Activated CD4-positive, alpha-beta T cell treated with anti-CD3 and anti-CD28 coated beads for 4 hours (primary cell): ENCODE measurements at places on chromosomes 2 and 18.

DNA sequence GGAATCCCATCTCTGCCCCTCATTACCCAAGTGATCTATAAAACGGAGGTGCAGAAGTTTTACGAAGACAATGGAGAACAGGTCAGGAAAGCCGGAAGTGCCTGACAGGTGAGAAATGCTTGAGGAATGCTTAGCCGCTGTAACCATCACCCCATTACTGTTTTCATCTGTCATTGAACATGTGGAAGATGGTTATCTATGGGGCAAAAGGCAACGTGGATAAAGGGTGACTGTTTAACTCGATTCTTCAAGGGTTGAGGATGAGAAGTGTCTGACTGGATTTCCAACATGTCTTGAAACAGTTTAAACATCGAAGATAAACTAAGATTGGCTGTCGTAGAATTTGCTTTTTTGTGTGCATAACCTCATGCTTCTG is 17.3 kb downstream of the HK2 start:
- DNase-seq = no peak

DNA sequence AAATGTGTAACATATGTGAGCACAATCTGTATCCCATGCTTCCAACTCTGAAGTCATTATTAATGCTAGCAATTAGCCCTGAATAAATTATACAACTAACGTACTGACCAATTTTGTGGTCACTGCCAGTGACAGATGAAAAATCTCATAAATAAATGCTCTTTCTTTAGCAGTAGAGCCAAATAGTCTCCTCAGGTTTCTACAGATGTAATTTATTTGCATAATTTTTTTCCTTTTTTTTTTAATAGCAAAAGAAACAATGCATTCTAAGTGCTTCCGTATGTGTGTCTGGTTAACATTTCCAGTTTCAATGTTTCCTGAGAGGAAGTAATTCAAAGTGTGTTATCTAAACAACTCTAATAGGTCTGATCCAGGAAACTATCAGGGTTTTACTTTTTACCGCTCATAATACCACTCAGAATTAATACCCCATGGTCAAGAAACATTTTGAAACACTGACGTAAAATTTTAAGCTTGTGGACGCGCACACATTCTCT is 108.4 kb downstream of the MEP1B start:
- DNase-seq = no peak

- no peak for DNase-seq
Measured at GRCh38 chr2:107308835-107309234, 422.9 kb upstream of the ST6GAL2 start.

DNA sequence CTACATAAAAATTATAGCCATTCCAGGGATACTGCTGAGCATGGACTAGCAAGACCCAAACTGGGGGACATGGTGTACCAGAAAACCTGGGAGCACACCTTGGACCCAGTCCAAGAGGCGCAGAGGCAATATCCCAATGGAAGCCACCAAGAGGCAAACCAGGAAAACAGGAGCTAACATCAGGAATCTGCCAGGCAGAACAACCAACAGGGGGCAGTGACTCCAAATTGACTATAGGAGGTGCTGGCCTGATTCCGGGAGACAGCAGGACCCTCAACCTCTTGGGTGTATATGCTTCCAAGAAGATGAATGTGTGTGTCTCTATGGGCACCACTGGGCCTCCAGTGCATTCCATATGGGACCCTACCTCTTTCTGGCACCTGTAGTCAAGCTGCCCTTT is 172.7 kb upstream of the ARL4C start:
- no peak for DNase-seq
